ENCODE measurements at places on chromosomes 4 and X. TPM values are rescaled to one million over a fixed set of nuclear protein-coding genes. Genes with fewer than 3 reads are reported as not detected.
A peak's percentile ranks its signal among the peaks of the same experiment; 100 is the strongest.

PPEF2 gene
- not detected for total RNA-seq

POU3F4 gene
- not detected for total RNA-seq

LNX1 gene
- 18.6 TPM for total RNA-seq

UNC5C gene
- 0.40 TPM for total RNA-seq

ITGB1BP2 gene
- 0.22 TPM for total RNA-seq

MAGEA8 gene
- not detected for total RNA-seq

FAM184B gene
- not detected for total RNA-seq

DTHD1 gene
- not detected for total RNA-seq

ACE2 gene
- total RNA-seq = 0.63 TPM

DNA sequence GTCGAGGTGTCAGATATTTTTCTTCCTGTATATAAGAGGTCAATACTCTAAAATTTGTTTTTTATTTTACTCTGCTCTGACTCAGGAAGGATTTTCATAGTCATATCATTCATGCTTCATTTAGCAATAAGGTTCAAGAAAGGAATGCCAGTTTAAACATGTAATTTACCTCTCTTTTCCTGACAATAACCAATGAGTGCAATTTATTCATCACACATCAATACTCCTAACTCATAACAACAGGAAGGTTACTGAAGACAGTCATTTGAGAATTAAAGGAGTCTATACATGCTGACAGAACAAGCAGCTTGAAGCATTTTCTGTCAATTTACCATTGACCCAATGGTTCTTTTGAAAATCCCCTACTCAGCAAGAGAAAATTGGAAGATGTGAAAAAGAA is 190.3 kb upstream of the RPS6KA3 start:
- DNase-seq = no peak

DNA sequence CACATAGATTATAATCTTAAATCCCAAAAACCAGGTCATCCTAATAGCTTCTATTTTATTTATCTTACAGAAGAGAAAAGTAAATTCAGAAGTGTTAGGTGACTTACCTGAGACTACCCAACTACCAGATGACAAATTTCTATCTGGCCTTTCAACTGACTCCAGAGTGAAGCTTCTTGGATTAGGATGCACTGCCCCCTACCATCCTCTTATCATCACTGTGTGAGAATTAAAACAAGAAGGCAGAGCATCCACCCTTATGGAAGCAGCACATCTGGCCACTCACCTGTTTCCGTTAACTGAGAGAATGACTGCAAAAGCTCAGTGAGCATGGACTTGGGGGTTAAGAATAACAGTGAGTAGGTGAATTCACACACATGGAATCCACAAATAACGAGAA is 502.6 kb upstream of the TECRL start:
- DNase-seq = no peak

DNA sequence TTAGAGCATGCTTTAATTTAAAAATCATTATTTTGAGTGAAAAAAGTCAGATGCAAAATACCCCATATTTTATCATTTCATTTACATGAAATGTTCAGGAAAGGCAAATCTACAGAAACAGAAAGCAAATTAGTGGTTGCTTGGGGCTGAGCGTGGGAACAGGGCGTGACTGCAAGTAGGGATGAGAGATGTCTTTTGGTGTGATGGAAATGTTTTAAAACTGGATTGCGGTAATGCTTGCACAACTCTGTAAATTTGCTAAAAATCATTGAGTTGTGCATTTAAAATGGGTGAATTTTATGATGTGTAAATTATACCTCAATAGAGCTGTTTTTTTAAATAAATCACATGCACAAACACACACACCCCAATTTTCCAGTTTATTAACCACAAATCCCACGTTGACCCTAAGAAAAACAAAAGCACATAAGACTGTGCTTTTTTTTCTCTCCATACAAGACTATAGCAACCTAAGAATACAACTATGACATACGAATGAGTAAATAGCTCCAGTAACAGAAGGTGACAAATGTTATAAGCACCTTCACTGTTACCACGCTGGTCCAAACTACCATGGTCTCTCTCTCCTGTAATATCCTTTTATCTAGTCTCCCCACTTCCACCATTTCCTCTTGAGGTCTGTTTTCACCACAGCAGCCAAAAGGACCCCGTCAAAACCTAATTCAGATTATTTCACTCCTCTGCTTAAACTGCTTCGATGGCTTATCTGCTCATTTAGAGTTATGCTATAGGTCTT is 37.2 kb downstream of the FRMD7 start:
- no peak for DNase-seq

DNA sequence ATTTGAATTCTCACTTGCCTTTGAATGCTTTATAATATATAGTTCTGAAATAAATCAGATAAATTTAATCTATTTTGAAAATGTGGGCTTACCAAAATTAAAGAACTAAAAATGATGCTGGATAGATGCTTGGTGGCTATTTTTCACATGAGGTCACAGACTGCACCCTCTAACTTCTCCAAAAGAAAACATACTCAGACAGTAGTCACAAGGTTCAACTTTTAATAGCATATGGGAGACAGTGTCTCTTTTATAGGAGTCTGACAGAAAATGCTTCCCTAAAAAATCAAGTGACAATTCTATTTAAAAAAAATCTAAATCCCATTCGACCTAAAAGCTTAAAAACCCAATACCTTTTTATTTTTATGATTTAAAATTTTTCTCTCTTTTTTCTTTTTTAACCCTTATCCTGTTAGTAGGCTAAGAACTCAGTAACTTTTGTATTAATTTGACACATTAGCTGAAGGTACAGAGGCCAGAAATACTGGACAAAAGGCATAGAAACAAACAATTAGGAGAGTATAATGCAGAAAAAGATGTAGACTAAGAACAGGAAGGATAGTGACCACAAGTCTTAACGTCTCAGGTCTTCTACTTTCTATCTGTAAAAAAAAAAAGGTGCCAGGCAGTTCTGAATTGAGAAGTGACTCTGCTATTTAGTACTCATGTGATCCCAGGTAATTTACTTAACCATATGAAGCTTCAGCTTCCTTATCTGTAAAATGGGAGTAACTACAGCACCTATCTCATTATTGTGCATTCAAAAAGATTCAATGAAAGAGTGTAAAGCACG is 7.6 kb downstream of the TIGD4 start:
- DNase-seq = no peak

DNA sequence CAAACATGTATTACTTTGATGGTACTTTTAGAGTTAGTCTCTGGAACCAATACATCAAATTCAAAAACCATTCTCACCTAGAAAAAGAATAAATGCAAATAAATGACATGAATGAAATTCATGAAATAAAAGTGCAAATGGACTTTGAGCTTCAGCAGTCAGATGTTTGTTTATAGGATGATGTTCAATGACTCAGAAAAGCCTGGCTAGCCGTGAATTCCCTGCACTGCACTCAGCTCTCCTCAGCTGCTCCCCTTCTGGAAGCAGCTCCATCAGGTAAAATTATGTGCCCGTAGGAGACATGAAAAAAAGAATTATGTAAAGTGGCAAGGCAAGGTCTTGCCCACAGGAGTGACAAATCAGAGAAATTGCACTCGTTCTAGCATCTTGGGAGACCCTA is 390.6 kb downstream of the GPM6A start:
- no peak for DNase-seq

GRCh38 chrX:16125520-16126149 is 2.3 kb downstream of the GRPR start:
- no peak for DNase-seq

- no peak for DNase-seq
Observed at GRCh38 chrX:154918060-154918483, 31.9 kb downstream of the F8A1 start.

- DNase-seq = no peak
Observed at GRCh38 chrX:14064626-14065432, 35.1 kb upstream of the GEMIN8 start.

- peak; percentile 15 for DNase-seq
Observed at GRCh38 chr4:22237846-22238494, 277.9 kb downstream of the ADGRA3 start.

- no peak for DNase-seq
Observed at GRCh38 chr4:125268068-125268755, 46.5 kb upstream of the FAT4 start.

- DNase-seq = peak; percentile 71
Observed at GRCh38 chrX:12901486-12901885, 4.9 kb upstream of the TLR8 start.

DNA sequence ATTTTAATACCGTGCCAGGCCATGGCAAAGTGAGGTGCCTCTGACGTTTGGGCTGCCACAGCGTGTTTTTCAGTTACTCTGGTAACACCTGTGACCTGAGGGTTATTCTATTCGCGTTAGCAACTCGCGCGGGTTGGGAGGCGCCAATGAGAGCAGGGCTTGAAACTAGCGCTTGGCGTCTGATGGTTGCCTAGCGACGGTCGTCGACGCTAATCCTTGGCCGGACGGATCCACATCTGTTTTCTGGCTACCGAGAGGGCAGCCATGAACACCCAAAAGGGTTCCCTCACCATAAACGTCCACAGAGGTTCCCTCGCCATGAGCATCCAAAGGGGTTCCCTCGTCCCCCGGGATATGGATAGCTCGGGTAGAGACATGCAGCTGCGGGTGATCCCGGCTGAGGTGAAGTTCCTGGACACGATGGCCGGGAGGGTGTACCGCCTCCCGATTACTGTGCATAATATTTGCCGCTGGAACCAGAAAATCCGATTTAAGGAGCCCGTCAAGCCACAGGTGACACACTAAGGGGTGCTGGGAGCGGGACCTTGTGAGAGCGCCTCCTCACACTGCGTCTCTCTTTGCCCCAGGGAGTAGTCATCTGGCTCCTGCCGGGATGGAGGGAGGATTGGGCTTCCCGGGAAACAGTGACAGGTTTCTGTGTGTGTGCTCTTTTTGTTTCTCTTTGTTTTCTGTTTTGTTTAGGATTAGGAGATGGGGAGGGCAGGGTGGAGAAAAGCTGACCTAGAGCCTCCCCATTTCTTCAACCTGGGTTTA is at the start of gene CFAP47:
CFAP47 (plus strand) TSS at position 199 of the 774 bp plus-strand sequence; CDS start at position 265, 66 bp downstream.
- DNase-seq = peak; percentile 46

DNA sequence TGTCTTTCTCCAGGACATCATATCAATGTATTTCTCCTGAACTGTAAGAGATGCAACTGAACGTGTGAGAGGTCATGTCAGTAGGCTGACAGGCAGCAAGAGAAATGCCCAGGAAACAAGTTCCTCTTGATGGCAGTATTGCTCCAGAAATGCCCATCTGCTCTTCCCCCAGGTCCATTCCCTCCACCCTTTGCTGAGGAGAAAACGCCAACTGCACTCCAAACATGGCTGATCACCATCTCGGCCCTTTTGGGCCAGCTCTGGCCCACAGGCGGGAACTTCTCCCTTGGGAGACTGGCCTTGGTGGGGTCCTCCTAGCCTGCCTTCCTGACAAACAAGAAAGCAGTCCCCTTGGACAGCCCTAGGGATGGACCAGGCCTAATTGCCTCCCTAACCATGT is 276.5 kb upstream of the AGTR2 start:
- no peak for DNase-seq

DNA sequence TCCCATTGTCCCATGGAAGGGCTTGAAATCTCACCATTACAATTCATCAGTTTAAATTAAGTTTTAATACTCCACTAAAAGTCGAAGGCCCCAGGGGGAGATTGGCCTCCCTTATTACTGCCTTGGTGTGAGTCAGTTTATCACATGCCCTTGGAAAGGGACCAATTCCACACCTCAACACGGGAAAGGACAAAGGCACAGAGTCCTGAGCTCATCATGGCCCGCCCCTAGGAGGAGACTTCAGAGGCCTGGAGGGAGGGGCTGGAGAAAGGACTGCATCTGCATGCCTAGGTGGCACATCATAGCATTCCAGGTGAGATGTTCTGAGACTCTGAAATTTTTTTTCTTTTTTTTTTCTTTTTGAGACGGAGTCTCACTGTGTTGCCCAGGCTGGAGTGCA is 2.8 kb upstream of the SEL1L3 start:
- peak; percentile 49 for DNase-seq

DNA sequence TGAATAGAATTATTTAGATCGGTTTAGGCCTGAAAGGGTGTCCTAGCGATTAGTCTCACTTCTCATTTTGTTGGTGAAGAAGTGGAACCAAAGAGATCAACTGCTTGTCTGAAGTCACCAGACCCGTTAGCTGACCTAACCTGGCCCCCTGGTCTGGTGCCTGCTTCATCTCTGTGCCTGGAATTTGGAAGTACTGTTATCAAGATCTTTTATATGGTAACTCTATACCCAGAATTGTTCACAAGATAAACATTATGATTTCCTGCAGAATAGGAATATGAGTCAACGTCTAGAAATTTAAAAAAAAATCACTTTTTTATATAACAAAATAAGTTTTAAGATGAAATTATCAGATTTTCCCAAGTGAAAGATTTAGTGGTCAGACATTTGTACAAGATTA is 37.2 kb downstream of the LRP2BP start:
- DNase-seq = no peak

DNA sequence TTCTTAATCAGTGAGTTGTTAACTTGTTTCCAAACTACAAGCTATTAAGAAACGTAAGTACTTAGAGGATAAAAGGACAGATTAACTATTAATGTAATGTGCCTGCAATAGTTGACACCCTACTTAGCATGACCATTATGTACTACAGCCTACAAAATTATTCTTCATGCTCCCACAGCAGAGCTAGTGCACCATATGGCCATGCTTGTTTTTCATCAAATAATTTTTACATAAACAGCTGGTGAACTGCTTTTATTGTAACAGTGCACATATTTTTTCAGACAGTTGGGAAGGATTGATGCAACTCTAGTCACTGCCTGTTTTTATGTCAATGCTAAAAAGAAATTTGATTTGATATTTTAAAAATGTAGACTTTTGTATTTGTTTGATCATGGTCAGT is 10.2 kb upstream of the MAGEB10 start:
- no peak for DNase-seq

DNA sequence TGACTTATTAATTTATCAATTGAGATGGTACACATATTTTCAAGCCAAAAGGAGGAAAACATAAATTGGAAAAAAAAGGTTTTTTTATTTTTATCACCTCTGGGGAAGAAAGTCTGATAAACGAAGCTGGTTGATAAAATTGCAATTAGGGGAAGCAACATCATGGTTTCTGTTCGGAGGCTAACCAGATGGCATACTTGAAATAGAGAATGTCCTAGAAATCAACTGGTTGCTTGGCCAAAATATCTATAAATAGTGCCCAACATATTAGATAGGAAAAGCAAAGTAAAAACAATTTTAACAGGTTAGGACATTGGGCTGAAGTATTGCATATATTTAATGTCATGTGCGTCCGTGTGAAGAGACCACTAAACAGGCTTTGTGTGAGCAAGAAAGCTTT is 14.3 kb downstream of the KLKB1 start:
- DNase-seq = no peak

- DNase-seq = no peak
Observed at GRCh38 chr4:68465058-68465457, 17.8 kb downstream of the TMPRSS11E start.

DNA sequence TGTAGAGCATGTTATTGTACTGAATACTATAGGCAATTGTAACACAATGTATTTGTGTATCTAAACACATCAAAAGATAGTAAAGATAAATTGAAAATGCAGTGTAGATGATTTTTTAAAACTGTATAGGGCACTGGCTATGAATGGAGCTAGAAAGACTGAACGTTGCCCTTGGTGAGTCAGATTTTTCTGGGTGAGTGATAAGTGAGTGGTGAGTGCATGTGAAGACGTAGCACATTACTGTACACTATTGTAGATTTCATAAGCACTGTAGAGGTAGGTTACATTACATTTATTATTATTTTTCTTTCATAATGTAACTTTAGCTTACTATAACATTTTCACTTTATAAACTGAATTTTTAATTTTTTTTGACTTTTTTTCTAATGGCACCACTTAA is 1491.6 kb downstream of the TECRL start:
- no peak for DNase-seq

Measured in pancreas (tissue), 10 donors.